ACHN (cell line): ENCODE measurements at places on chromosomes 11 and 22.

DNA sequence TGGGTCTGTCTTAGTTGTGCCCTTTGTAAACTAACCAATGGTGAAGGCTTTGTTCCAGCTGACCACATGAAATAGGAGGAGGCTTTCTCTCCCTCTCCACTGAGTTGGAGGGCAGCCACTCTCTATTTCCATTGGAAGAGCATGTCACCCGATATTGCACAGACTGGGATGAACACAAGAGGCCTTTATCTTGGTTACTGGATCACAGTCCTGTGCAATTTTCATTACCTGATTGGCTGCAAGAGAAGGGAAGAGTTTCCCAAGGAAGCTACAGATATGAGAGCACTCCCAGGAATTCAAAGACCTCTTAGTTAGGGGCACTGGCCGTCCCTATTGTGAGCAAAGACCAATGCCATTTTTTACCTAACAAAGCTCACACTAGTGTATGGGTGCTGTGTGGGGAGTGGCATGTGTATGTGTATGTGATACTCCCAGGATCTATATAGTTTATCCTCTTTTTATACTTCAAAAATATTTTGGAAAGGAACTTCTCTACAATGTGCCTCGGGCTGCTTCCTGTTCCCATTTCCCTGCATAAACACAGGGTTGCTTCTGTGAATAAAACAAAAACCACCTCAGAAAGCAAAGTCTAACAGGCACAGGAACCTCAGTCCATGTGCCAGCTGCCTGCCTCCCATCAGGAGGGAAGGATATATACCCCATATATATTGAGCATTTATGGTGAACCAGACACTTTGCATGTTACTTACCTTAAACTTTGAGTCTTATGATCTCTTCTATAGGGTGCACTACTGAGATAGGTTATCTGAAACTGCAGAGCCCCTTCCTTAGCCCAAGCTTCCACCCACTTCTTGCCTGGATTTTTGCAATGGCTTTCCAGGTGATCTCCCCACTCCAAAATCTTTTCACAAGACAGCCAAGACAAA lies 126.5 kb downstream of the RASSF10 start:
- no peak for DNase-seq

DNA sequence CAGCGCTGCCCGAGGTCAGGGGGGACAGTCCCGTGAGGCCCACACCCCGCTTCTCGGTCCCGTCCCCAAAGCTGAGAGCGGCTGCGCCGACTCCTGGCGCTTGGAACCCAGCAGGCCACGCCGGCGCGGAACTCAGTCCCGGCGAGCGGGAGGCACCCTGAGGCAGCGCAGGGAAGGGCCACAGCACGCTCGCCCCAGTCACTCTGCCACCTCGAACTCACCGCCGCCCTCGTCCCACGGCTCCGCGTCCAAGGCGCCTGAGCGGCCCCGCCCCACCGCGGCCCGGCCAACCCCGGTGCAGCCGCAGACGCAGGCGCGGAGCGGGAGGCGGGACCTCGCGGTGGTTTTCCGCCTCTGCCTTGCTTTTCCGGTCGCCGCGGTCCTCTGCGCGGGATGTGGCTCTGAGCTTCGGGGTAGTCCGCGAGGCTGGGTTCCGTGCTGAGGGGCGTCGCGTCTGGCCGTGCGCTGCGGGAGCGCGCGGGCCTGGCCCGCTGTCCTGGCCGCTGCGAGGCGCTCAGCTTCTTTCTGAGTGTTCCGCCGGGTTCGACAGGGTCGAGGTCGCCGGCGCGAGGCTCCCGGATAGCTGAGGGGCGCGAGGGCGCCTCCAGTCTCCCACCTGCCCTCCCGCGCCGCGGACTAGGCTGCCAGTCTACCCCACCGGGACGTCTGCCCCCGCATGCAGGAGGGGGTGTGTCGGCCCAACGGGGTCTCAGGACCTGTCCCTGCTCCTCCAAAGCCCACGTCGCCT lies at the start of gene CDPF1:
Gene CDPF1, minus strand, starts transcription at position 259 of the 748 bp plus-strand sequence. CDS start 2,009 bp downstream, outside the sequence.
- DNase-seq, result peak; percentile 84

GRCh38 chr11:83554876-83555275 lies 268.7 kb upstream of the CCDC90B start:
- no peak for DNase-seq

GRCh38 chr22:42842658-42843370 lies 14.3 kb downstream of the ARFGAP3 start:
- DNase-seq, result no peak

- DNase-seq, result no peak
Observed at GRCh38 chr11:108891909-108892511, 227.1 kb downstream of the DDX10 start.

- DNase-seq, result no peak
Observed at GRCh38 chr11:120025606-120026335, 112.1 kb downstream of the TRIM29 start.

GRCh38 chr22:25845985-25846745 lies 104.2 kb downstream of the MYO18B start:
- no peak for DNase-seq

- no peak for DNase-seq
Observed at GRCh38 chr11:71204294-71204693, 48.1 kb downstream of the SHANK2 start.

DNA sequence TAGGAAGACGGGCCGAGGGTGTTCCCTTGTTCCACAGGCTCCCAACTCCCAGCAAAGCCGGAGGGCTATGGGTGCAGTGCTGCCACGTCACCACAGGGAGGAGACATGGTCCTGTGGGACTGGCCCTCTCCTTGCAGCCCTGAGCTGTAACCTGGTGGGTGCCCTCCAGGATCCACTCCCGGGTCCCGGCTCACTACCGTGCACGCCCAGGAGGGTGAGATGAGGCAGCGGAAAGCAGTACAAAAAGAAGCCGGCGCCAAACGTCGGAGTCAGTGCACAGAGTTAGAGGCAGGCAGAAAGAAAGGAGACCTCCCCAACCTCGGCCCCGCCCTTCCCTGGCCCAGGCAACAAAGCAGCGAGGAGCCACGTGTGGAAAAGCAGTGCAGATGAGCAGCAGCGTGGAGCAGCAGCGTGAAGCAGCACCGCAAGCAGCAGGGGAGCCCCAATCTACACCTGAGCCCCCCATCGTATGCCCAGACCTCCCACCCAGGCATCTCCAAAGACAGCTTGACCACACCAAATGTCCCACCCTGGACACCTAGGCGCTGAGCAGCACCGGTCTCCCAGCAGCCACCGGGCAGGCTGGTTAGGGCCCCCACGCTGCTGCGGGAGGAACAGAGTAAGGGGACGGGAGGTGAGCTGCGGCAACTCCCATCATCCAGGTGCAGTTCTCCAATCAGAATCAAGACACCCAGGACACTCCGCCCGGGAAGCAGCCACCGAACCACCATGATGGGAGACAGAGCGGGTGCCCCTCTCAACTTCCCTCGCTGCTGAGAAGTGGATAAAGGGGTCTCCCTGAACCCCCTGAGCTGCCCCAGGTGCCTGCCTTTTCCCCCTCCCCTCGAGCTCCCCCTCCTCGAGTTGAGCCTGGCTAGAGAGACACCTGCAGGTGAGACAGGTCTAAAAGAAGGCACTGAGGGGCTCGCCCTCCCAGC lies 28.8 kb downstream of the IGSF9B start:
- peak; percentile 53 for DNase-seq

GRCh38 chr11:32575070-32575469 lies 8.6 kb upstream of the EIF3M start:
- no peak for DNase-seq

- no peak for DNase-seq
Observed at GRCh38 chr22:23224846-23225245, 44.5 kb downstream of the BCR start.

GRCh38 chr11:22454461-22455090 lies 116.4 kb downstream of the SLC17A6 start:
- DNase-seq, result no peak

DNA sequence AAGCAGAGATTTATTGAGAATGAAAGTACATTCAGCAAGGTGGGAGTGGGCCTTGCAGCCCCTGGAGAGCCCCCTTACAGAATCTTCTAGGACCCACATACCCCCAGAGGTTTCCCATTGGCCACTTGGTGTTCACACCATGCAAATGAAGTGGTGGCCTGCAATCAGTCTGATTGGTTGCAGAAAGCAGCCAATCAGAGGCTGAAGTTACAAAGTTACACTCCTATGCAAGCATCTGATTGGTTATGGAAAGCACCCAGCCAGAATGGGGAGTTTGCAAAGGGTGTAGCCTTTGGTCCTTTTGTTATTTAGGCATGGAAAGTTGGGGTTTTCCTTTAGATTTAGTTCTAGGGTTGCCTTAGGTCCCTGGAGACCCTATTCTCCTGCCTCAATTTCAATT lies 34.9 kb downstream of the UVRAG start:
- no peak for DNase-seq

DNA sequence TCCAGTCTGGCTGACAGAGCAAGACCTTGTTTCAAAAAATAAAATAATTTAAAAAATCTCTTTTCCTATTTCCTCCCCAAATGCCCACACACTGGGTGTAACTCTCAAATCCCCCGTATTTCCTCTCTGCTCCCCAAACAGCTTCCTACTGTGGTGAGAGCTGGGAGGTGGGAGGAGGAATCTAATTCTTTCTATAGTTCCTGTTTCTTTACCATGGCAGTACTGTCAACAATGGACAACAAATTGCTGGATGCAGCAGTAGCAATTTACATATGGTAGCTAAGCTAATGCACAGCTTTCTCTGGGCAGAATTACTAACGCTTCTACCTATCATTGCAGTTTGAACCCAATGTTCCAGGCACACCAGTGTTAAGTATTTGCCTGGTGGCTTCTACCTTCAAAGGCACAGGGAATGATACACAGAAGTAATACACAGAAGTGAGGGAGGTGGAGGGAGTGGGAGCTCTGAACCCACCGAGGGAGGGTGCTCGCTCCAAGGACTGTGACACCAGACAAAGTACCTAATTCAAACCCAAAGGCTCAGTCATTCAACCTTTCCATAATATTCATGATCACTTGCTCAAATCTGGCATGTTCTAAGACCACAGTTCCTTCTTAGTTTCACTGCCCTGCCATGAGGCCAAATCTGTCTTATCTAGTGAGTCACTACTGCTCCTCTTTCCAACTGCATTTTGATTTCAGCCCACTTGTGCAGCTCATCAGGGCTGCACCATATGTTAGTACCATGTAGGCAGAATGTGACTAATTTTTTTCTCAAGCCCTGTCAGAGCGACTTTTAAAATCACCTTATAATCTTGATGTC lies 37.9 kb downstream of the CELF1 start:
- peak; percentile 38 for DNase-seq

DNA sequence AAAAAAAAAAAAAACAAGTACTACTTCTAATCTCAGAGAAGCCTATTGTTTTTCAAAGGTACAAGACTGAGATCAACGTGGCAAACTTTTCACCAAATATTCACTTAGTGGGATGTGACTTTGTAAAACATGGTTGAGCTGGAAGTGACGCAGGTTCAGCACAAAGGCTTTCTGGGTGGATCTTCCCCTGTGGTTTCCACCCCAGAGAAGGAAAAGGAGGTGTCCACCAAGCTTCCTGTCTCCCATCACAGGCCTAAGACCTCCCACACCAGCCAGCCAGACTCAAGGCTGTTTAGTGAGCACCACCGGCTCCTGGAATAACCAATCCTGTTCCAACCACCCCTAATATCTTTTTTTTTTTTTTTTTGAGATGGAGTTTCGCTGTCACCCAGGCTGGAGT lies 5.7 kb downstream of the TMEM184B start:
- DNase-seq, result no peak

DNA sequence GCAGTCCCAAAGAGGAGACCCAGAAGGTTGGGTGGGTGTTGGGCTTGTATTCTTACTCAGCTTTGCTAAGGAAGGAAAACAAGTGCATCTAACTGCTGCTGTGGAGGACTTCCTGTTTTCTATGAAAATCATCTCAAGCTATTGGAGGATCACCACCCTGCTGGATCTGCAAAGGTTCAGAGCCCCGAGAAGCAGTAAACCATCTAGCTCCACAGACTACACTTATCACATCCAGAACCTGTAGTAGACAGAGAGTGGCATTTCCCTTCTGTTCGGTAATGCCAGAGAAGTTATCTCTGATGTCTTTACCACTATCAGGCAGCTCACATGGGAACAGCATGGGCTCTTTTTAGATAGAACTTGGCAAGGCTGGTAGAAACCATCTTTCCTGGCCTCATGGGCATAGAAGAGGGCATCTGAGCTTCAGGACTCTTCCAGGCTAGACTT lies 21.7 kb downstream of the KCNJ1 start:
- no peak for DNase-seq

DNA sequence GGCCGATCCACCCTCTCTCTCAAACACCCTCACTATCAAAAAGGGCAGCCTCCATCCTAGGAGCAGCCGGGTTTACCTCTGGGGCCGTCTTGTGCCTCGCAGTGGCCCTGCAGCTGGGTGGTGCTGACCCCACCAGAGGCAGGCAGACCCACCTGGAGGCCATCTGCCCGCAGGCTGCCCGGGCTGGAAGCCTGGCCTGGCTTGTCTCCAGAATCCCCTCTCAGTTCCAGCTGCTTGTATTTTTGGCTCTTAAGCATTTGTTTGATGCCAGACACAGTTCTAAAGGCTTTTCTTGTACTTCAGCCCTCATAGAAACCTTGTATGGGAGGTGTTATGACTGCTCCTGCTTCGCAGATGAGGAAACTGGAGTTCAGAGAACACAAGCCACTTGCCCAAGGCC lies 4.2 kb upstream of the NFAM1 start:
- no peak for DNase-seq

DNA sequence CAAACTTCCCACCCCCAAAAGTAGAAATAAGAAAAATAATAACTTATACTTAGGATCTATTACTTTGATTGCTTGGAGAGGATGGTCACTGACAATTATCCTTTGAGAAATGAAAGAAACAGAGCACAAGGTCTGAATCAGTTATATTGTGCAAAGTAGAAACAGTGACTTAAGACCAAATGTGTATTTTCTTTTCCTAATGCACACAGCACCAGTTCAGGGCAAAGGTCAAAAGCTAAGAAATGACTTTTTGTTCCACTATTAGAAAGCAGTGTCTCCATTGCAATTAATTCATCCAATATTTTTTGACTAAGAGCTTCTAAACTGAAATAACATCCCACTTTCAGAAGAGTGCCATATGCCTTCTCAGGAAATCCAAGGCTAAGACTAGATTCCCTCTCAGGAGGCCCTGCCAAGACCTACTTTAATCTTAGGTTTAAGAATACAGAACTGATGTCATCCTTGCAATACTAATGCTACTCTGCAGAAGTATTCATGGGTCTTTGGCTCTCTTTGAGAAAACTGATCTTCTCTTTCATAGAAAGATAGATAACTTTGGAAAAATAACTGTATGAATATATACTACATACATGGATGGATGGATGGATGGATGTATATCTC lies 147.0 kb downstream of the APOL5 start:
- DNase-seq, result no peak

DNA sequence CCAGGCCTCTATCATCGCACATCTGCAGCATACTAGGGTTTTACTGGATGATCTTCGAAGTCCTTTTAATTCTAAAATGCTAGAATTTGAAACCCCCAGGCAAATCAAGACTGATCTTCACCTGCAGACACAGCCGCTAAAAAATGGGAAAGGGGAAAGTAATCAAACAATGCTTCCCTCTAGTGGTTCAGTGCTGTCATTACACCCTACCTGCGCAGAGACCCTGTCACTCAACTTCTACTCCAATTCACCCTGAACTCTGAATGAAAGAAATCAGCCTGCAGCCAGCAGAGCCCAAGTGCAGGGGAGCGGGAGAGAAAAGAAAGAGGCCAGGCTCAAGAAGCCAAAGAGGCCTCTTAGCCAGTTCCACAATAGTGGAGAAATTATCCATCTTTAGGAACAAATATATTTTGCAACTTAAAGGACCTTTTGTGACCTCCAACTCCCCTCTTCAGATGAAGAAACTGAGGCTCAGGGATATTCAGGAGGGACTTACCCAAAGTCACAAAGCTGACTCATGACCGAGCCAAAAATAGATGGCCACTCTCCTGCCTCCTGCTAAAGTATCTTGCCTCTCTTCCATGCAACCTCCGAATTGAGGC lies 33.0 kb downstream of the SERGEF start:
- peak; percentile 18 for DNase-seq

- no peak for DNase-seq
Observed at GRCh38 chr11:78336877-78337553, 80.6 kb downstream of the GAB2 start.

- DNase-seq, result peak; percentile 69
Observed at GRCh38 chr22:37817705-37818408, 5.3 kb upstream of the GALR3 start.
